NCI-H1417 treated with DMSO at 0.1 percent for 48 hours (cell line): ENCODE measurements at places on chromosomes 5 and 9.

DNA sequence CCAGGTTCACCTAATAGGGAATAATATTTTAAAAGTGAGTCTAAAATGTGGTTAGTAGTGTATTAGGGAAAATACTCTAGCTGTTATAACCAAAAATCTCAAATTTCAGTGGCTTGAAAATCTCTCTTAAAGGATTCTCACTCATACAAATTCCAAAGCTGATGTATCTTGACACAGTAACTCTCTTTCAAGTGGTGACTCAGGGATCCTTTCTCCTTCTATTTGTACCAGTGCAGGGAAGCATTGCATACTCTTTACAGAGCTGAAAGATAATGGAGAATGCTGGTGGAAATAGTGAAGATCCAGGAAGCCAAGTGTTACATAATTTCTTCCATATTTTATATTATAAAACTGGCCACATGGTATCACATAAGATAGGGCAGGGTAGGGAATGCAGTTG lies 560.2 kb upstream of the CDH9 start:
- no peak for DNase-seq

DNA sequence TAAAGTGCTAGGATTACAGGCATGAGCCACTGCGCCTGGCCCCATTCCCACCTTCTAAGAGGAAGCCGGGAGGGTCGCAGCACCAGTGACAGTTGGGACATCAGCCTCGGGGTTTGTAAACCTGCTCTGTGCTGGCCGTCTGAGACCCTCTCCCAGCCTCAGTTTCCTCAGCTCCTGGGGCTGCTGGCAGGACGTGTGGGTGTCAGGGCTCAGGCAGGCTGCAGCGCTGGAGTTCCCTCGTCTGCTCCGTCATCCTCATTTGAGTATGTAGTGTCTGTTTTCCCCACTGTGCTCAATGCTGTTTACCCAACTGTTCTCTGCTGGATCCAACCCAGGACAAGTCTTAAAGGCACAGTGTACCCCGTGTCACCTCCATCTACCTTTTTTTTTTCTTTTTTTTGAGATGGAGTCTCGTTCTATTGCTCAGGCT lies 2.0 kb upstream of the NINJ1 start:
- DNase-seq, result no peak

- DNase-seq, result no peak
Measured at GRCh38 chr5:141941307-141941706, 16.7 kb downstream of the PCDH12 start.

- no peak for DNase-seq
Measured at GRCh38 chr5:81021951-81022687, 62.0 kb downstream of the RASGRF2 start.

DNA sequence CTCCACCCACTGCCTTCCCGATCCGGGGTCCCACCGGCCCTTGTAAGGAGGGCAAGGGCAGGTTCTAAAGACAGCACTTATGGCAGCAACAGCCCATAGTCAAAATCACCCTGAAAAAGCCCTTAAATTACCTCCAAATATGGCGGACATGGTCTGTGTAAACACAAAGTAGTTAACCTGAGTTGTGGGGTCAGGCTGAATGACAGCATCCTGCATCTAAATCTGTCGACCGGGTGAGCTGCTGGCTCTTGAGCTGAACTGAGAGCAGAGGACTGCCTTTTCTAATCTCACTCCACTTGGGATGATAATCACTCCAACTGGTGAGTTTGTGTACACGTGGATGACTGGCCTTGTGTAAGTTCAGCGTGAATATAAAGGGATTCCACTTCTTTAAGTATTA lies 249.6 kb downstream of the DENND1A start:
- DNase-seq, result no peak

GRCh38 chr5:154078272-154078671 lies 39.5 kb downstream of the MFAP3 start:
- peak; percentile 38 for DNase-seq

GRCh38 chr5:59832577-59833301 lies 60.8 kb downstream of the PDE4D start:
- no peak for DNase-seq

DNA sequence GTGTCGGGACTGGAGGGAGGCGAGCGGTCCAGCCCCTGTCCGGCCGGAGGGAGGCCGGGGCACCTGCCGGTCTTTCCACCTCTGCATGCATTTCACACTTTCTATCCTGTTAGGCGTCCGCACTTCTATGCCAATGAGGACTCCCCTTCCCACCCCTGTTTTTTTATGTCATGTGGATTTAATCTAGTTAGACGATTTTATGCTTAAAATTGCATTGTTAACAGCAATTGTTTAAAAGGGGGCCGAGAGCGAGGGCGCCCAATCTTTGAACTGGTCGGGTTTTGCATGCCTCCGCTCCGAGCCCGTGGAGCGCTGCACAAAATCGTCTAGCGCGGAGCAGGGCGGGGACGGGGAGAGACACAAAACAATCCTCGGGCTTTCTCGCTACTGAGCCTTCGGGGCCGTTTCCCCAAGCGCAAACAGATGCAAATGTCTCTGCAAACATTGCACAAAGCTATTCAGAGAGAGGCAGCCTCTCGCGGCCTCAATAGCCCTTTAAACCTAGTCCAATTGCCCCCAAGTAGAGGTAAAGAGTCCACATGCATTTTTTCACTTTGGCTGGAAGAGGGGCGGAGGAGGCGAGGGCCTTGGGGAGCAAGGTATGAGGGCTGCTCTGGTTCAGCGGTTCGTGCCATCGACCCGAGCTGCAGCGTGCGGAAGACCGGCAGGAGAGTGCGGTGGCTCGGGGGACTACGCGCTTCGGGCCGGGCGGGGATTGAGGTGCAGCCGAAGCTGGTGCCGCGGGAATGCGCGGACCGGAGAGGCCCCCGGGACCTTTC lies 37.5 kb upstream of the TIFAB start:
- DNase-seq, result no peak

DNA sequence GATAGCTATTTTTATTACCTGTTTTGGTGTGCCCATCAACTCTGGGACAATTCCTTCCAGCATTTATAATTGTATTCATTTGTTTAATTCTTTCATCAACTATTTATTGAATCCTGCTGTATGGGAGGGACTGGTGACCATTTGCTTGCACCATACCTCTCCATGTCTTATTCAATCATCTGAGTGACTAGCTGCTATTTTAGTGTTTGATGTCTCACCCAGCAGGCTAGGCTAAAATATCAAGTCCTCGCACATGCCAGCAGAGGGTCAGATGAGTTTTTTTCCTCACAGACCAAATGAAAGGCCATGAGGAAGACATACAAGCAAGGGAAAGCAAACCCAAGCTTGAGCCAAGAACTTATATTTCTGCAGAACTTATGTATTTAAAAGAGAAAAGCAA lies 63.9 kb downstream of the CETN3 start:
- DNase-seq, result no peak

DNA sequence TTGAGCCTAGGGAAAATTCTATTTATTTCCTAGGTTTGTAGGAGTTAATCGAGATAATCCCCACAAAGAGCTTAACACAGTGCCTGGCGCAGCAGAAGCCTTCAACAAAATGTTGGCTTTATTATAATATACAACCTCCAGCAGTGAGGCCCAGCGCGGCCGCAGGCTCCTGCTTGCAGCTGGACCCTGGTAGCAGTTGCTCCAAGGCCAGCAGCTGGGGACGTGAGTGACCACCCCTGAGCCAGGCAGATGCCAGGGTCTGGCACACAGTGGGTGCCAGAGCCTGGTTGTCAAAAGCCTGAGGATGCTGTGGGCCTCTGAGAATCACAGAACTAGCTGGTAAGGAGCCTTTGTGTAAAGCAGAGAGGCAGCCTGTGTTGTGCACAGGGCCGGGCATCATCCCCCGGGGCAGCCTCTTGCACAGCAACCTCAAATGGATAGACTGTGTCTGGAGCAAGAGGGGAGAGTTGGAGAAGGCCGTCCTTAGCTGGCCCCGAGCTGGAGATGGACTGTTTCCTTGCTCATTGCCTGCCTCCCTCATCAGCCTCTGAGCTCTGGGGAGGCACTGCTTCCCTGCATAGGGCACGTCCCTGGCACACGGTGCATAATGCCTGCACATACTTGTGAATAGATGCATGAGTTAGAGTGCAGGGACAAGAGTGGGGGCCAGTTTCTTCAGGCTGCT lies 17.3 kb downstream of the CSF1R start:
- DNase-seq, result no peak

- no peak for DNase-seq
Measured at GRCh38 chr9:124208571-124208970, 49.2 kb upstream of the NEK6 start.

DNA sequence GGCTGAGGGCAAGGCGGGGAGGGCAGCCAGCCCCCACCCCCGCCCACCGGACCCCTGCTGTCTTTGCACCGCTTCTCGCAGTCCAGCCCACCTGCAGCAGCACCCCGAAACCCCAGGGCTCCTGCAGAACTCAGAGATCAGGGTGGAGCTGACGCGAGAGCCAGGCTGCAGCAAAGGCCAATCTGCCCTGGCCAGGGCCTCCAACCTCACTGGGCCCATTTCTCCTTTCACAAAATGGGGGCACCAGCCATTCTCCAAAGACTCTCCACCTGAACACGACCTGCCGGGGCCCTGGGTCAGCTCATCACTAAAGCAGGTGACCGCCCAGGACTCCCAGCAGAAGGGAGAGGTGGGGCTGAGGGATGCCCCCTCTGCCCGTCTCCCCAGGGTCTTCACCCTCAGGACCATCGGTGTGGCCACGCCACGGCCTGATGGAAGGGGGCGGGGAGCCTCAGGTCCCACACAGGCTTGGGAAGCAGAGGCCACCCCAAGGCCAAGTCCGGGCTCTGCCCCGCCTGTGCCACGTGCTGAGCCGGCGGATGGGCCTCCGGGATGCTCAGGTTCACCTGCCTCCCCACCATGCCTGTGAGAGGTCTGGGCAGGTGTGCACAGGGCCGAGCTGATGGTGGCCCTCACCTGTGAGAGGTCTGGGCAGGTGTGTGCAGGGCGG lies 13.1 kb downstream of the NACC2 start:
- no peak for DNase-seq

- no peak for DNase-seq
Measured at GRCh38 chr5:142735323-142736246, 34.6 kb upstream of the ARHGAP26 start.

DNA sequence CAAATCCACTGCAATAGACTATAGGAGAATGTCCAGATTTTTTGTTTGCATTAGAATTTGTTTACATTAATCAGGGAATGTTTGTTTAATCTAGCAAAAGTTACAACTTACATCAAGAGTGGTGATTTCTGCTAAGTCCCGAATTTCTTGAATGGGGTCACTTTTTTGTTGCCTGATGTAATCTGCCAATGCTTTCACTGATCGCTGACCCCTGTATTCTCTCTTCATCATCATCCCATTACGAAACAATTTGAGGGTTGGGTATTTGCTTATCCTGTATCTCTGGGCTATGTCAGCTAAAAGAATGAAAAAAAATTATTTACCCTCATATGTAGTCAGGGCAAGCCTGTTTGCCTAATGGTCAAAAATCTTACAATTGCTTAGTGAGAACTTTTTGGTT lies 76.9 kb downstream of the ERP44 start:
- no peak for DNase-seq

DNA sequence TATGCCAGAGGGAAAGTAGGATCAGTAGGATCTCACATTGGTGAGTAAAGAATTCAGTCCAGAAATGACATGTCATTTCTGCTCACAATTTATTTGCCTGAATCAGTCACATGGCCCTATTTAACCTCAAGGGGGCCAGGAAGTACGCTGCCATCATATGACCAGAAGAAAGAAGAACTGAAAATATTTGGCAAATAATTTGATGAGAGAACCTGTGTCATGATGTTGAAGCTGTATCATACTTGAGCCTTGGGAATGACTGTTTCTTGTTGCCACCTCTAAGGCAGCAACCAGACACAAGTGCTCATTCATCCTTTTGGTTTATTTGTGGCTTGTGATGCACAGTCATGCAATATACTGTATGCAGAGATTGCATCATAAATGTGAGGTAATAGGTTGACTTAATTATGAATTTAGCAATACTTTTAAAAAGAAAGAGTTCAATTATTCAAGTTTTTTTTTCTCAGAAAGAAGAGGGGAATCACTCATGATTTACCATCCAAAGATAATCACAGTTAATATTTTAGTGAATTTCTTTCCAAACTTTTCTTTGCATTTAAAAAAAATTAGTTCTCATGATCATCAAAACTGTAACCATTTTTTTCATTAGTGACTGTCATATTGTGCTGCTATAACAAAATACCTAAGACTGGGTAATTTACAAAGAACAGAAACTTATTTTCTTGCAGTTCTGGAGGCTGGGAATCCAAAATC lies 8.2 kb upstream of the ZFYVE16 start:
- DNase-seq, result no peak

- DNase-seq, result no peak
Measured at GRCh38 chr5:151257731-151258181, 4.8 kb downstream of the GM2A start.

DNA sequence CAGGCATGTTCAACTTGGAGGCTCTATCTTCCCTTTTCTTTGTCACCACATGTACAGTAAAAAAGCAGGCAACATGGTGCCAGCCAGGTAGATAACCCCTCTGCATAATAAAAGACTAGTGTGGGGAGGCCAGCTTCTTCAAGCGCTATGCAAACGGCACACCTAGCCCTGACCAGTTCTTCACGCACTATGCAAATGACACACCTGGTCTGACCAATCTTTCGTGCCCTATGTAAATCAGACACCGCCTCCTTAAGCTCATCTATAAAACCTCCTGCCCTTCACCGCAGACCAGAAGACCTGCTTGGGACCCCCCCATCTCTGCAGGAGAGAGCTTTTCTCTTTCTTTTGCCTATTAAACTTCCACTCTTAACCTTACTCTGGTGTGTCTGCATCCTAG lies 28.1 kb upstream of the UGCG start:
- no peak for DNase-seq

DNA sequence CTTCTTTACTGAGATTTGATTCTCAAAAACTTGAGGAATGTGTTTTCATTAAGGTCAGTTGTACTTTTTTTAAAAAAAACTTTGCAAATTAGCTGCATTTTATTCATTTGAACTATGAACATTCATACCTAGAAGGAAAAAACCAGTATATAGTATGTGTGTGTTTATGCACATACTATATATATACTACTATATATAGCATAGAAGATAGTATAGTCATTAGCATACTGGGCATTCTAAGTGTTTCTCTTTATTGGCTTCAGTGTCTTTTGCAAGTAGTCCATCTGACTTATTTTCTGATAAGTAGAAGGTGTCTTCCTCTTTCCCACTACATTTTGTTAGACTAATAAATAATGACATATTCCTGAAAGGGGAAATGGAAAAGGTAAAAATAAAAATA lies 33.0 kb downstream of the ELOVL7 start:
- no peak for DNase-seq

DNA sequence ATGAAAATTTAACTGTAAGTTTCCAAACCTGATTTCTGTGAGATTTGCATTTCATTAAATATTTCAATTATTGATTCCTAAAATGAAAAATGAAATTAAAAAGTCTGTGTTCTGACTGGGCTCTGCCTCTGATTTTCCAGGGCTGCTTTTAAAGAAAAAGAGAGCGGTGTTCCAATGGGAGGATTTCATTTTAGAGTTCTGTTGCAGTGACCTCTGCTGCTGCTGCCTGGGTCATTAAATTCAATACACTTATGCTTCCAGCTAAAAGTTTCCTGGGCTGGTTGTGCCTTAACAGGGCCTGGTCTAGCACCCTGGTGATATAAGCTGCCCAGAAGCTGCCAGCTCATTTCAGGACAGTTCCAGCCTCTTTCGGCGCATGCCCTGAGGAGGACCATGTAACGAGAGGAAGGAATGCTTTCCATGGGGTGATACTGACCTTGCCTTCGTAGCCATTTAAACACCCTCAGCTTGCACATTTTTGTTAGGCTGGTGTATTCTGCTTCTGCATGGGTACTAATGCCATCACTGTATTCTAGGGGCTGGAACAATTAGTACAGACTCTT lies 93.3 kb downstream of the TMEM174 start:
- DNase-seq, result no peak
